ENCODE measurements at places on chromosomes 2 and 18.

GRCh38 chr2:18749912-18750526, 160.7 kb upstream of the NT5C1B start:
- peak; percentile 5 for DNase-seq

- DNase-seq: no peak
Measured at GRCh38 chr2:7356909-7357584, 439.8 kb downstream of the RNF144A start.

- no peak for DNase-seq
Measured at GRCh38 chr2:209076151-209076550, 347.7 kb upstream of the MAP2 start.

- DNase-seq: peak; percentile 61
Measured at GRCh38 chr2:70948337-70949003, 12.8 kb downstream of the ATP6V1B1 start.

DNA sequence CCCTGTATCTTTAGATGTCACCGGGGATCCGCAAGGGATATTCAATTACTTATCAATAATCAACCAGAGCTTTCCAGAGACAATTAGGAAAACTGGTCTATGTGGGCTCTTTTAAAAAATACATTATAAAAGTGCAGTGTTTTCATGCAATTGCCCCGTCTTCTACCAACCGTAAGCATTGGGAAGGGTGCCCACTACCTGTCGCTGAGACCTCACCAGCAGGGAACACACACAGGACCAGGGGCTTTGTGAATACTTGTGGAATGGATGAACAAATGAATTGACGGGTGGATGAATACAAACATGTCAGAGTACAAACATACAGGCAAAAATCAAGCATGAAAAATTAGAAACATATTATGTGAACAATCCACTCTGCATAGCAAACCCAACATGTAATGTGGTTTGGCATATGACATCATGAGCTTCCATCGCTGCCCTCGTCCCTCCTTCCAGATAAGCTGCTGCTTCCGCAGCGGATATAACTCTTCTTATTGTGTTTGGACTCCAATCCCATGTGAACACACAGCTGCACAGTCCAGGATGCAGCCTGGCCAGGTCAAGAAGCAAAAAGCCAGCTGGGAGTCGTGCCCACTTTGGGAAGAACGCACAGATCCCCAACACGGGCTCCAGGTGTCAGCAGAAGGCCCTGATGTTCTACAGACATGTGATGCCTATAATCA, 5.3 kb downstream of the FHL2 start:
- DNase-seq: no peak

- no peak for DNase-seq
Measured at GRCh38 chr2:203759690-203760365, 53.4 kb downstream of the CD28 start.

DNA sequence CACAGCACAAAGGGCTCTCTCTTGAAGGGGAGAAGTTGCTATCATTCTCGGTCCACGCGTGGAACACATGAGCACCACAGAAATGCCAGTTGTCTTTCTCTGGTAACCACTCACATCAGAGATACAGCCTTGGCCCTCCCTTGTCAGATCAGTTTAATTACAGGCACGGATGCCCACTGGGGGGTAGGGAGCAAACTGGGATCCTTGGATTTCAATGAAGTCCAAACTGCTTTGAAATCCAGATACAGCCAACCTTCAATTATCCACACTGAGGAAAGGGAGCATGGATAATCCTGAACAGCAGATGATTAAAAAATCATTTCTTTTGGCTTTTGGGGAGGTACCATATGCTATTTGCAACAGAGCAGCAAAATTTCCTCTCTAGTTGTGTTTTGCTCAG, 63.7 kb upstream of the DAPL1 start:
- DNase-seq: no peak

DNA sequence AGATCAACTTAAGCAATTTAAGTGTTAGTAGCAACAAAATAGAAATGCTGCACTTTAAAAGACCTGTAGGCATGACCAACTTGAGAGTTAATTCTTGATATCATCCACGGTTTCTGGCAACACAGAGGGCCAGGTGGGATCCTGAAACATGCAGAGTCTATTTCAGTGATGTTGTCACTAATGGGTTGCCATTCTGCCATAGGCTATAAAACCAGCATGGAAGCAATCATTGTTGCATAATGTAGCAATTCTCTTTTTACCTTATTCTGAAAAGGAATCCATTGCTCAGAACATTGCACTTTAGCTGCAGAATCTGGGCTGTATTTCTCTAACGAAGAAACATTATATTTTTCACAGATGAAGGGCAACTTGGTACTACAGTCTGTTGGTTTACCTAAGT, 53.9 kb upstream of the CD302 start:
- no peak for DNase-seq

GRCh38 chr18:60809937-60810336, 437.4 kb upstream of the MC4R start:
- DNase-seq: no peak

- no peak for DNase-seq
Measured at GRCh38 chr2:44774826-44775492, 166.5 kb upstream of the SIX3 start.

DNA sequence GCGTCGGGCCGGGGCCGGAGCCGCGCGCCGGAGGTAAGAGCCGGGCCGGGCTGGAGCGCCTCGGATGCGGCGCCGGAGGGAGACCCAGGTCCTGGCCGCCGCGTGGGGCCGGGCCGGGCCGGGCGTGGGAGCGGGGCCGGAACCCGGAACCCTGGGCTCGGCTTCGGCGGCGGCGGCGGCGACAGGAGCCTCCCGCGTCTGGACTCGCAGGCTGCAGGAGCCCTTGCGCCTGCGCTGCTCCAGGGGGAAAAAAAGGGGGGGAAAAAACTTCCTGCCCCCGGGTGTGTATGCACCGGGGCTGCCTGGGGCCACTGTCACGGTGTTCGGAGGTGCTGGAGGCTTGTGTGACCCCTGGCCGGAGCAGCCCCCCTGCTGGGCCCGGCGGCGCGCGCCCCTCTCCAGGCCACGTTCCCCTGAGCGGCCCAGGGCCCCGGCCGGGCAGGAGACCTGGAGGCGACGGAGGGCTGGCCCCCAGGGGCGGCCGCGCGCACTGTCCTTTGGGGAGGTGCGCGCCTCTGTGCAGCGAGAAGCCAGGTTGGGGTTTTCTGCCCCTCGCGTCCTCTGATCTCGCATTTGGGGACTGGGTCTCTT, 864 bp downstream of the KLHL29 start:
- no peak for DNase-seq

GRCh38 chr2:11100130-11100529, 55.1 kb upstream of the SLC66A3 start:
- no peak for DNase-seq

- DNase-seq: no peak
Measured at GRCh38 chr18:598124-598589, 1.4 kb downstream of the CLUL1 start.

GRCh38 chr2:157172866-157173578, 84.5 kb upstream of the GALNT5 start:
- no peak for DNase-seq

GRCh38 chr2:5188636-5189035, 503.5 kb upstream of the SOX11 start:
- no peak for DNase-seq

- no peak for DNase-seq
Measured at GRCh38 chr2:233353101-233353768, 1.1 kb upstream of the DGKD start.

- DNase-seq: no peak
Measured at GRCh38 chr2:22855761-22856184, 529.2 kb upstream of the KLHL29 start.

DNA sequence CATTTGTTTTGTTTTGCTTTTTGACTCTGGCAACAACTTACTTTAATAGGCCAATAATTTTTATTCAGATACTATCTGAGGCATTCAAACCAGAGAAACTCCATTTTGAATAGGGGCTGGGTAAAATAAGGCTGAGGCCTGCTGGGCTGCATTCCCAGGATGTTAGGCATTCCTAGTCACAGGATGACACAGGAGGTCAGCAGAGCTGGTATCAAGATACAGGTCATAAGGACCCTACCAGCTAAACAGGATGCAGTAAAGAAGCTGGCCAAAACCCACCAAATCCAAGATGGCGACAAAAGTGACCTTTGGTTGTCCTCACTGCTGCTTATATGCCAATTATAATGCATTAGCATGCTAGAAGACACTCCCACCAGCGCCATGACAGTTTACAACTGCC, 102.2 kb upstream of the XPO1 start:
- DNase-seq: no peak

GRCh38 chr2:239726631-239727181, 298.4 kb downstream of the NDUFA10 start:
- DNase-seq: no peak

DNA sequence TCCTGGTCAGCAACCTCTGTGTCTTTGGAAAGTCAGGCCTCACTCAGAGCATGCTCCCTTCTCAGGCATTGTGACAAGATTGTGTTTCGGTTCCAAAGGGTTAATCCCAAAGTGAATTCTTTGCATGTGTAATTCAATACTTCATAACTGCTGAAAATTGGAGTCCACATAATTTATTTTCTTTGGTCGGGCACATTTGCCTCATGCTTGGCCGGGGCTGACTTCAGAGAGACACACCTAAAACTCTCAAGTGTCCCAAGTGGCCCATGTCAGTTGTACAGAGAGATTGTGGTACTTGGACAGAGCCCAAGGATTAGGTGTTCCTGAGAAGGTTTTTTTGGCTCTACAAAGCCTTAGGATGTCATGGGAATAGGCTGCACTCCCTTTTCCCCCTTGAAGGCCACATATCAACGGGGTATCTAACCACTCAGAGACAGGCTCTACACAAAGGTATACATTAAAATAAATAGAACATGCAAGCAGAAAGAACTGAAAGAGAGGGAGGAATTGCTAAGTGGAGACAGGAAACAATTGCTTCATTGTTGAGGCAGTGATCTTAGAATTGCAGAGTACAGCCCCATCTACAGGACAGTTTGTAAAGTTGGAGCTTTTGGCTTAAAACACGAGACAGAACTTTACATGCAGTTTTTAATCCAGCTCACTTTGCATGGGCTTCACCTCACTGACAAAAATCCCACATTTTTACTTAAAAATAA, 1232.3 kb upstream of the ZEB2 start:
- no peak for DNase-seq

DNA sequence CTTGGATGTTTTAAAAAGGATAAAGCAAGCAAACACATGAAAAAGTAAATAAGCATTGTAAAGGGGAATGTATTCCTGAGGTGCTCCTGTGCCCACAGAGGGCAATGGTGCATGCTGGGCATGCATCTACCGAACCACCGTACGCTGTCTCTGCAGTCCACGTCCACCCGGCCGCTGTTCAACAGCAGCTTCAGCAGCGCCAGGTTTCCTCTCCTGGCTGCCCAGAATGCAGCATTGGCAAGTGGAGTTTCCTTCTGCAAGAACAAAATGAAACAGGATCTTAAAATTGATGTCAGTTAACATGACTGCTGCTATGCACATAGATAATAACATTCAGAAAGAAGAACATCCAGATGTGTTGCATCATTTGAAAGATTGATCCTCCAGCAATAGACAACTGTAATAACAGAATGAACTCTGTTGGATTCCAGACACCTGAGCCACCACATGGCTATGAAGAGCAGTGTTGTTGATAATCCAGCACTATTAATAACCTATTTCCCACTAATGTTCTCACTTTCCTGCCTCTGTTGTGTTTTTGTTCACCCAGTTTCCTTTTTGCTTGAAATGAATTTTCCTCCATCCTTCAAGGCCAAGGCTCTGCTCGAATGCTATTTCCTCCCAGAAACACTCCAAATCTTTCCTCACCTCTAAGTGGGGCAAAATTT, 13.6 kb downstream of the ANKRD29 start:
- no peak for DNase-seq

DNA sequence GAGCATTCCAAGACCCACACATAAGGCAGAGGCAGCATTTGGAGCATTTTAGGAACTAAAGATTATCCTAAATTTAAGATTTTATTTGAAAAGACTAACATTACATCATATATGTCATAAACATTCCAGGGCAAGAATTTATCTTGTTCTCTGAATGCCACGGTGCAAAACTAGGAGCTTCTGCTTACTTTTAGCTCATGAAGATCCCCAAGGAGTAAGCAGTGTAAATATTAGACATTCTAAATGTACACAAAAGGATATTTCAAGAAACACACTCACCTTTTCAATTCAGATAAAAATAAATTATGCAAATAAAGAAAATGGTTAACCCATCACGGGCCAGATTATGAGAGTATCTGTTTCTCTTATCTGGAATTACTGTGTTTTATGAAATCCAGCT, 101.7 kb upstream of the ETAA1 start:
- no peak for DNase-seq

GRCh38 chr2:69305712-69306392, 81.2 kb downstream of the GFPT1 start:
- DNase-seq: no peak

DNA sequence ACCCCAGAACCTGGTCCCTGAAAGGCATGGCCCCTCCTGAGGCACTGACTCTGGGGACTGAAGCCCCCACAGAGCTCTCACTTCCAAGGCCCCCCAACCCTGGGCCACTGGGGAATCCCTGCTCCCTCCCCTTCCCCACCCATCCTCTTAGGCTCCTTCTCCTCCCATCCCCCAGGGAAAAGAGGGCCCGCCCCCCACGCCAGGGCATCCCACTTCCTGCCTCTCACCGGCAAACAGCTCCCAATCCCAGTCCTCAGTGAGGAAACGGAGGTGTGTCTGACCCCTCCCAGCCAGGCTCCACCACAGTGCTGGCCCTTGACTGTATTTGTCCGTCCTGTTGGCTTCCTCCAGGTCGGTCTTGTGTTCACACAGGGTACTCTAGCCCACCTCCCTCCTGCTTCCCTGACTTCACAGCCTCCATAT, 35.0 kb upstream of the PTMA start:
- DNase-seq: no peak

DNA sequence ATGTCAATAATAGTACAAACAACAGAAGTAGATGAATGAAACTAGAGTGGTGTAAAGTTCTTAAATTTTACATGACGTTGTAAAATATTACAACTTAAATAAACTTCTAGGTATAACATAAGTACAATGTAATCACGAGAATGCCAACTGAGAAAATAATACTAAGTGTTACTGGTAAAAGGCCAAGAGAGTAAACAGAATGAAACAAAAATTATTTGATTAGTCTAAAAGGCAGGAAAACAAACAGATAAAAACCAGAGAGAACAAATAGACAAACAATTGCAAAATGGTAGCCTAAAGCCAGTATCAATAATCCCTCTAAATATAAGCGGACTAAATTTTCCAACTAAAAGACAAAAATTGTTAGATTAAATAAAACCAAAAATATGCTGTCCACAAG, 71.9 kb downstream of the SMAD2 start:
- no peak for DNase-seq

- no peak for DNase-seq
Measured at GRCh38 chr18:21896732-21897336, 156.2 kb downstream of the MIB1 start.

Data from stimulated activated CD8-positive, alpha-beta memory T cell treated with anti-CD3 and anti-CD28 coated beads, Interleukin-7, amount 100 ng/mL, for 24 hours (primary cell).